ENCODE measurements at places on chromosomes 3 and 15.
A peak's percentile ranks its signal among the peaks of the same experiment; 100 is the strongest.

- no peaks in the 10 kb centered on the region for H3K4me1 ChIP-seq
- H3K27ac ChIP-seq = no peak overlapping the region
- no peak overlapping the region for H3K4me3 ChIP-seq
- DNase-seq = no peak
- H3K36me3 ChIP-seq = no peaks in the 10 kb centered on the region
Observed at GRCh38 chr3:147890114-147890513, 480.9 kb downstream of the ZIC1 start.

DNA sequence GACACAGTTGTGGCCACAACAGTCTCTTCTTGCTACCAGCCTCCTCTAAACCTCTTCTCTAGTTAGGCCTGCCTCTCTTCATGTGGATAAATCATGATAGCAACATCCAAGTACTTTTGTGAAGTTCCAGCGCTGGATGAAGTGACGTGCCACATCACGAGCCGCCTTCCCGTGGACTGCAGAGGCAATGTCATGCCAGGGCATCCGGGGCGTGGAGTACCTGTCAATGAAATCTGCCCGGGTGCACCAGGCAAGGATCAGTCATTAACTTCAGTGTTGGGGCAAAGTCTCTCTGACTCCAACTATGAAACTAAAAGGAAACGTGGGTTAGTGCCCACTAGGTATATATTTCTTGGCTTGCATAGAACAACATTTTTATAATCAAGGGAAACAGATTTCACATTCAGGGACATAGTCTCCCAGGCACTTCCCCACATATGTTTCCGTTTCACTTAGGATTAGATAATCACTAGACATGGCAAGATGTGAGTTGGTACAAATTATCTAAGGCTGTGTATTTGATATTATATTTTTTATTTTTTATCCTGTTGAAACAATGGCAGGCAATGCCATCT lies 133.6 kb downstream of the PLD1 start:
- peak; percentile 49 for DNase-seq
- no peaks in the 10 kb centered on the region for H3K4me1 ChIP-seq
- H3K36me3 ChIP-seq = peaks cover 12% of the 10 kb centered on the region

DNA sequence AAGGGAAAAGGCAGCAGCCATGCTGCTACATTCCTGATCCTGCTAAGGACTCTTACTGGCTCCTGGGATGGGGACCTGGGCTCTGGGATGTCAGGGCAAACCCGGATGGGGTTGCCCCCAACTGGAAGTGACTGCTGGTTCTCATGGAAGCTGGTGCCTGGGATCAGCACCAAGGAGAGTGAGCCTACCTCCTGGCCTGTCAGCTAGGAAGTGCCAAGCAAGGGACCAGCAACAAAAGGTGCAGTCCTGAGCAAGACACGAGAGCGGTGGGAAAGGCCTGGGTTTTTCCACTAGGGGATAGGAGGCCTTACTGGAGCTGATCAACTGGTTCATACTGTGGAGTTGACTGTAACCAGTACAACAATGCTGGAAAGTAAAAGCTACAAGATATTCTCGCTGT lies 47.9 kb upstream of the SYNM start:
- no peaks in the 10 kb centered on the region for H3K36me3 ChIP-seq
- H3K27me3 ChIP-seq = peaks cover 18% of the 10 kb centered on the region
- H3K4me3 ChIP-seq = no peak overlapping the region

DNA sequence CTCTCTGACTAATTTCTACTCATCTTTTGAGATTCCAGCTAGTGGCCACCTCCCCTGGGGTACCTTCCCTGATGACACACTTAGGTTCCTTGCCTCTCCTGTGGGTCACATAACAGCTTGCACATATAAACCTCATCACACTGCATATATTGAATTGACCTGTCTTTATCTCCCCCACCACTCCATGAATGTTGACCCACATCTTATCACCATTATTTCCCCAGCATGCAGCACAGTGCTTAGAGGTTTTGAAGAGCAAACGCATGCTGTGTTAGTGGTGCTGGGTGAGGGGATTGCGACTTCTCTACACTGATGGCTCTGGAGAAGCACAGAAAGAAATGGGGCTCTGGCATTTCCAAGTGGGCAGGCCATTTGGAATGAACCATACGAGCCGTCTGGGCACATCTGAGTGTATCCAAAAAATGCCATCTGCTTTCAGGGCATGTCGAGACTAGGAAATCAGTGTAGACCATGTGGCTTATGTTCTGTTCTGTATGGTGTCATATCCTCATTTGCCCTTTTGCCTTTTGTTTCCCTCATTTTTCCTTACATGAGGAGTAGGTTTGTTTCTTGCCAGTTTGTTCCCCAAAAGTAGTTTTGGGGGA lies 333.2 kb upstream of the TRIM42 start:
- DNase-seq = no peak
- H3K27me3 ChIP-seq = no peaks in the 10 kb centered on the region
- no peaks in the 10 kb centered on the region for H3K36me3 ChIP-seq
- no peaks in the 10 kb centered on the region for H3K4me1 ChIP-seq
- H3K4me3 ChIP-seq = no peak overlapping the region

GRCh38 chr3:59714066-59714465 lies 664.2 kb upstream of the CFAP20DC start:
- H3K27ac ChIP-seq = no peak overlapping the region
- no peaks in the 10 kb centered on the region for H3K27me3 ChIP-seq
- no peak overlapping the region for H3K4me3 ChIP-seq

- peak overlapping the region; percentile 28 for H3K27ac ChIP-seq
- no peaks in the 10 kb centered on the region for H3K27me3 ChIP-seq
- no peak for DNase-seq
- no peak overlapping the region for H3K4me3 ChIP-seq
Observed at GRCh38 chr15:60713119-60714084, 234.5 kb upstream of the ICE2 start.

DNA sequence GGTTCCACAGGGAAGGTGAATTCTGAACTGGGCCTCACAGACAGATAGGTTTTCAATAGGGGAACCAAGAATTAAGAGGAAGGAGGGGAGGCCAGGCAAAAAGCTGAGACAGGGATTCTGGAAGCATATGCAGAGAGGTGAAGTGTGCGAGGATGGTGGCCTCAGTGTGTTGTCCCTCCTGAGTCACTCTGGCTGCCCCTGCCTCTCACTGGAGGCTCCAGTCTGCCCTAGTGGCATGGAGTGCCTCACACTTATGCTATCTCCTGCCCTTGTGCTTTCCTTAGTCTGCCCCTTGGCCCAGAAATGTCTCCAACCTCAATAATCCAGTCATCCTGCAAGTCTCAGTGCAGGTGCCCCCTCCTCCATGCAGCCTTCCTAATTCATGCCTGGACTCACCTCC lies 32.2 kb upstream of the RBP1 start:
- DNase-seq = no peak
- no peaks in the 10 kb centered on the region for H3K36me3 ChIP-seq
- no peak overlapping the region for H3K27ac ChIP-seq
- H3K27me3 ChIP-seq = no peaks in the 10 kb centered on the region
- H3K4me1 ChIP-seq = no peaks in the 10 kb centered on the region

DNA sequence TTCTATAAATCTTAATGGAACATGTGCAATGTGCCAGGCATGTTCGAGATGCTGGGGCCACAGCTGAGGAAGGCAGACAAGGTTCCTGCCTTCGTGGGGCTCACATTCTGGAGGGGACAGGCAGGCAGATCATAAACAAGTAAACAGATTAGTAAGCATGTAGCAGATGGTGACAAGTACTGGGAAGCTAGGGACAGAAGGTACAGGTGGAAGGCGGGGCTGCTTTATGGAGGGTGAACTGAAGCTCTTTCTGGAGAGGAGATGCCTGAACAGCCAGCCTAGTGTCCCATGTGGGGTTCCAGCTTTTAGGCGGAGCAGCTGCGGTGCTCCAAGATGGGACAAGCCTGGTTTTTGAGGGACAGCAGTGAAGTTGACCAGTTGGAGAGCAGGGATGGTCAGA lies 74.7 kb upstream of the SNRK start:
- no peaks in the 10 kb centered on the region for H3K4me1 ChIP-seq

All from stomach (tissue), 19 donors.